Renal pelvis (tissue), 12 donors: ENCODE measurements at places on chromosomes 7 and 10. TPM values are rescaled to one million over a fixed set of nuclear protein-coding genes. Genes with fewer than 3 reads are reported as not detected.

The ACTR3C gene
- polyA plus RNA-seq: 8.7 TPM

The ZNF722 gene
- not detected for polyA plus RNA-seq

The NEUROG3 gene
- polyA plus RNA-seq: not detected

The FIS1 gene
- 165 TPM for polyA plus RNA-seq

The SLIT1 gene
- 8.3 TPM for polyA plus RNA-seq

The ELN gene
- polyA plus RNA-seq: 109 TPM

The TMEM270 gene
- polyA plus RNA-seq: not detected

The OR2F1 gene
- not detected for polyA plus RNA-seq

The SNX8 gene
- 40.7 TPM for polyA plus RNA-seq

The NKX1-2 gene
- not detected for polyA plus RNA-seq

The ZPBP gene
- polyA plus RNA-seq: 0.73 TPM

The TMEM106B gene
- polyA plus RNA-seq: 95.9 TPM
